Stimulated activated CD4-positive, alpha-beta T cell treated with anti-CD3 and anti-CD28 coated beads, Interleukin-2, amount 100 ng/mL, for 24 hours (primary cell): ENCODE measurements at places on chromosomes 1 and 21.

DNA sequence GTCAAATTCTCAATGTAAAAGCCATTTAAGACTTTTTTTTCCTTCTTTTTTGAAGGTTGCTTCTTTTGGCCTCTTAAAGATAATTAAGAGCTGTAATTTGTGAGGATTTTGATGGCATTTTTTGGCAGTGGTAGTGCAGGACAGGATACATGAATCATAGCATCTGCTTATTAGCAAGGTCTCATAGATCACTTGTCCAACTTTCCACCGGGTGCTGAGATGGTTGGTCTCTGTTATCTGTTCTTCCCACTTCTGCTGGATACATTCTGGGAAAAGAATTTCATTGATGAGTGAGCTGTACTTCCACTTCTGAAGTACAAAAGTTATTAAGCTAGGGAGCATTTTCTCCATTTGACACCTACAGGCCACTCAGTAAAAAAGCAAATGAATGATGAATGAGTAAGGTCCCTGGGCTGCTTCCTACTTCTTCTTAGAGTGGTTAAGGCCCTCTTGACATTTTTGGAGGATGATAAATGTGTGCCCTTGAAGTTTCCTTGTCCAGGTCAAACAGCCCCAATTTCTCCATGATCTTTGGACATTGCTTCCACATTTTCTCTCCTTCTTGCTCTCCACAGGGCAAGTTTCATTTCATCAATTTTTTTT is 100.6 kb downstream of the ROR1 start:
- DNase-seq: no peak

DNA sequence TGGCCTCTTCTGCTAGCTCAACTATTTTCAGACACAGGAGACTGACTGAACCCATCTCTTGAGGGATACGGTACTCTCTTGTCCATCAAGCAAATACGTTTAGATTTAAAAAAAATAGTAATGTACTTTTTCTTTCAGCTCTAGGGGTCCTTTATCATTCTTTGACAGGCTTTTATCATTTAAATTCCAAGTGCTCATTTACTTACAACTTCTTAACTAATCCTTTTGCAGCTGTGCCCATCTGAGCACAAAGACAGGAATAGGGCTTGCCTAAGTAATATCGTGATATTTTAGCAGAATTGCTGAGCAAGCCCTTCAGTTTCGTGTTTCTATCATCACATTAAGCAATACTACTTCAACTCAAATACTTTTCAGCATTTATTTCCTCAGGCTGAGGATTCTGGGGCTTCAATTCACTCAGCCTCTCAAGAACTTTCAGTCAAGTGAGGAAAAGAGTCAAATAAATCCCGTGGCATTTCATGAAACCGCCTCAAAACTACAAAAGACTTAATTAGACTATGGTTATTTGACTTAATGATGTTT is 317.6 kb downstream of the BACH1 start:
- DNase-seq: no peak

DNA sequence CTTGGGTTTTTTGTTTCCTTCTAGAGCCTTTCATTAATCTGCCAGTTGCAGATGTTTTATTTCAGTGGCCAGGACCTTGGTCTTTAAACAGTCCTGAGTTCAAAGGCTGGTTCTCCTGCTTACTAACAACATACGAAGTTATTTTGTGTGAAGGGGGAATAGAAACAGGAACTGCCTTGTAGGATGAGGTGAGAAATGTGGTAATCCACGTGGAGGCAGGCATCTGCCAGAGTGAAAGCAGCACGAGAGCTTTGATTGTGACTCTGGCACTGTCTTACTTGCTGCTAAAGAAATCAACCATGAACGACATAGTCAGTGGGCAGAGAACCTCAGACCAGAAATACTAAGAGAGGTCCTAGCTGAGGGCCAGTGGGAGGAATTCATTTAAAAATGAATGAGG is 30.4 kb downstream of the TMEM63A start:
- no peak for DNase-seq

DNA sequence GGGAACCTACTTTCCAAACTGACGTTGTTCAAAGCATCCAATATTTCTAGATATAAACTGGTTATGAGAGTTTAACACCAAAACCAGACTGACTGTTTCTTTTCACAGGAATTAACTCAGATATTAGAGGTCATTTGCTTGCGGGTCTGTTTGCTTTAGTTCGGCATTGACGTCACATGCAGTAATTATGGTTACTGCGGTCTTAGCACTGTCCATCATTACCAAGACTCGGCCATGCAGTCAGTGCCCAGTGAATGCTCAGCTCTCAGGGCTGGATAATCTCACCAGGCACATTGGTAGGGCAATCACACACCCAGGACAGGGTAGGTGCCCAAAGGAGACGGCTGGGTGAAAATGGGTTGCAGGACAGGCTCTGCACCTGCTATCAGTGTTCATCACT is 9.9 kb upstream of the F3 start:
- DNase-seq: no peak

- no peak for DNase-seq
Measured at GRCh38 chr21:27346041-27346448, 379.2 kb upstream of the ADAMTS5 start.

DNA sequence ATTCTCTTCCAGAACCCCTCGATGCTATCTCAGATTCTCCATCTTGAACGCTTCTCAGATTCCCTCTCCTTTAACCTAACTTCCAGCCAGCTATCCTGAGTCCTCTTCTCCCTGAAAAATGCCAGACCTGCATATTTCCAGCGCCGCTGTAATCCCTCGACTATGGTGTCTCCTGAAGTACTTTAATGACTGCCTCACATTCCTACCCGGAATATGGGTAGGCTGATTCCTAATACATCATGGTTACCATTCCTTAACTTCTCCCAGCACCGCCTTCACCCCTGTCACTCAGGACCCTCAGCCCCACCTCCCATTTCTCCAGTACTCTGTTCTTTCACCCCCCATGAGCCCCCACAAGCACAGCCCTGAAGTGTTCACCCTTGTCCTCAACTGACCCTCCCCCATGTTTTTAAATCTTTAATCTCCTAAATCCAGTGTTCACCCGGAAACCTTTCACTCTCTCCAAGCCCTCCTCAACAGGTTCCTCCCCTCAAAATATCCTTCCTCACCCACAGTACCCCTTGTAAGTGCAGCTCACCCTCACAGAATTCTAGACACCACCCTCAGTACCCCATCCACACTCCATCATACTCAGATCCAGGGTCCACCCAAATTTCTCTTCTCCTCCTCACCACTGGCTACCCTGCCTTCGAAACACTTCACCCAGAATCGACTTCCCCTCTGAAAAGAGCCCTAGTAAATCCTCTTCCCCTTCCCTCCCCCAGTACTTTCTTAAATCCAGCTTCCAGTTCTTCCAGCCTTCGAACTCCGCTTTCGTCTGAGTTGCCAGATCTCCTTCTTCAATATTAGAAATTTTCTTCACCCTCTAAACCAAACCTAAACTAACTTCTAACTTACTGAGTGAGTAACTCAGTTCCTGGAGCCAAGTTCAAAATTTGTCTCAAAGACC is 922 bp downstream of the CPT2 start:
- no peak for DNase-seq
